ENCODE measurements at places on chromosomes 2 and 18. TPM values are rescaled to one million over a fixed set of nuclear protein-coding genes. Genes with fewer than 3 reads are reported as not detected.

MYO3B gene
- polyA plus RNA-seq: not detected

GLI2 gene
- polyA plus RNA-seq: not detected

NEURL3 gene
- not detected for polyA plus RNA-seq

PELI1 gene
- polyA plus RNA-seq: 44.7 TPM

STPG4 gene
- not detected for polyA plus RNA-seq

GCA gene
- polyA plus RNA-seq: 400 TPM

LOXHD1 gene
- polyA plus RNA-seq: 10.9 TPM

THSD7B gene
- not detected for polyA plus RNA-seq

MAP4K4 gene
- 66.9 TPM for polyA plus RNA-seq

CDCA7 gene
- polyA plus RNA-seq: 0.54 TPM

FASTKD2 gene
- polyA plus RNA-seq: 12.7 TPM

DNAJC5G gene
- polyA plus RNA-seq: not detected

MYCN gene
- not detected for polyA plus RNA-seq

ITGB6 gene
- not detected for polyA plus RNA-seq

GPR39 gene
- polyA plus RNA-seq: not detected

FAM237A gene
- polyA plus RNA-seq: not detected

ZSWIM2 gene
- not detected for polyA plus RNA-seq

SERPINB3 gene
- not detected for polyA plus RNA-seq

WIPF1 gene
- polyA plus RNA-seq: 126 TPM

LYG2 gene
- polyA plus RNA-seq: not detected

CDH20 gene
- not detected for polyA plus RNA-seq

IFIH1 gene
- 17.6 TPM for polyA plus RNA-seq

Measured in CD14-positive monocyte (primary cell).